ENCODE measurements at places on chromosomes 12 and 14.

GRCh38 chr14:24481622-24482324 is 26.3 kb downstream of the CMA1 start:
- DNase-seq, result no peak

DNA sequence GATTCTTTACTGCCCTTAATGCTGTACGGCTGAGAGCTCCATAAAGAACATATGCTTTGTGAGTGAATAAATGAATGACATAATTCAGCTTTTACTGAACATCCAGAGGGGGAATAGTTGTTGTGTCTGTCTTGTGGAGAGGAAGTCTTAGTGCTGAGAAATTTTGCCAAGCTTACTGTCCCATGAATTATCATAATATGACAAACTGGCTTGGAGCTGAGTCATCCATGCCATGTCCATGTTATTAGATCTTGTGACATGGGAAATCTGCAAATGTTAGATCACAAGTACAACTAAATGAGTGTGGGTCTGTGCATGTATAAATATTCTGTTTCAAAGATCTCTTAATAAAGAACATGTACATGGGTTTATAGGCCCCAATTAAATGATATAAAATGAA is 350.4 kb downstream of the BMP4 start:
- DNase-seq, result no peak

DNA sequence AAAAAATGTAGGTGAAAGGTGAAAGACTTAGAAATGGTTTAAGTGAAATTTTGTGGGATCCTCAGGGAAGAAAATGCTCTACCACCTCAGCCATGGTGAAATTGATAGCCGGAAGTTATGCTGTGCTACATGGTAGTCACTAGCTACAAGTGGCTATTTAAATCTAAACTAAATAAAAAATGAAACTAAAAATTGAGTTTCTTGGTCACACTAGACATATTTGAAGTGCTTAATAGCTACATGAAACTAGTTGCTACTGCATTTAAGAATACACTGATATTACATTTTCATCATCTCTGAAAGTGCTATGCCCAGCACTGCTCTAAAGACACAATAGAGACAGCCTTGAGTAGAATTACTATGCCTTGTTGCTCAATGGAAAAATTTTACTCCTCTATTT is 10.3 kb upstream of the SLCO1B3 start:
- no peak for DNase-seq

DNA sequence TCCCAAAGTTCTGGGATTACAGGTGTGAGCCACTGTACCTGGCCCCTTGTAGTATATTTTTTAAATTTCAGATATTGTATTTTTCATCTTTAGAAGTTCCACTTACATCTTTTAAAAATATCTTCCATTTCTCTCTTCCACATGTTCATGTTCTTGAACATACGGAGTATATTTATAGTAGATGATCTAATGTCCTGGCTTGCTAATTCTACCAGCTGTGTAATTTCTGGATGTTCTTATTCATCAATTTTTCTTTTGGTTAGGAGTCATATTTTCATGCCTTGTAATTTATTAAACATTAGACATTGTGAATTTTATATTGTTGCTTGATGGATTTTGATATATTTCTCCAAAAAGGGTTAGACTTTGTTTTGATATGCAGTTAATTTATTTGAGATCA is 30.8 kb downstream of the NTN4 start:
- DNase-seq, result no peak

DNA sequence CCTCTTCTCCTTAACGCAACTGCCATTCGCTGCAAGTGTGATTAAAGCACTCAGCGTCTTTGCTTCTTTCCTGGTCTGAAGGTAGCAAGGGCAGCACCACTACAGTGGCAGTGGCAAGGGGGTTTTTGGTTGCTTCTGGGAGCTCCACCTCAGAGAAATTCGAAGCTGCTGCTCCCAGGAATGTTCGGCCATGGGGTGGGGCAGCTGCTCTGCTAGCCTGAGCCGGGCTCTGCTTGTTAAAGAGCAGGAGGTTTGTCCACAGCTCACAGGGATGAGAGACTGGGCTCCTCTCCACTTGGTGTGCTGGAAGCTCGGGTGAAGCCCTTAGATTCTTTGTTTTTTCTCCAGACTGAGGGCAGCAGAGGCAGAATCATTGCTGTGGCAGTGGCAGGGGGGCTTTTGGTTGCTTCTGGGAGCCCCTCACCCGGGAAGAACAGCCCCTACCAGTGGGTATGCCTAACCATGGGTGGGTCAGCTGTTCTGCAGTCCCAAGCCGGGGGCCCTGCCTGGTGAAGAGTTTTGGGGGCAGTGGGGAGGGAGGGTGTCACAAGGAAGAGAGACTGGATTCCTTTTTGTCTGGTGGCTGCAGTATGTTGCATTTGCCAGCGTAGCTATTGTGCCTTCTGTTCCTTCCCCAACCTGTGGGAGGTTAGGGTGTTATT is 340.2 kb downstream of the AEBP2 start:
- DNase-seq, result peak; percentile 48

- no peak for DNase-seq
These were observed 75.2 kb upstream of the RASSF8 start for GRCh38 chr12:25883026-25883916.

GRCh38 chr12:43237238-43237879 is 314.6 kb downstream of the ADAMTS20 start:
- no peak for DNase-seq

DNA sequence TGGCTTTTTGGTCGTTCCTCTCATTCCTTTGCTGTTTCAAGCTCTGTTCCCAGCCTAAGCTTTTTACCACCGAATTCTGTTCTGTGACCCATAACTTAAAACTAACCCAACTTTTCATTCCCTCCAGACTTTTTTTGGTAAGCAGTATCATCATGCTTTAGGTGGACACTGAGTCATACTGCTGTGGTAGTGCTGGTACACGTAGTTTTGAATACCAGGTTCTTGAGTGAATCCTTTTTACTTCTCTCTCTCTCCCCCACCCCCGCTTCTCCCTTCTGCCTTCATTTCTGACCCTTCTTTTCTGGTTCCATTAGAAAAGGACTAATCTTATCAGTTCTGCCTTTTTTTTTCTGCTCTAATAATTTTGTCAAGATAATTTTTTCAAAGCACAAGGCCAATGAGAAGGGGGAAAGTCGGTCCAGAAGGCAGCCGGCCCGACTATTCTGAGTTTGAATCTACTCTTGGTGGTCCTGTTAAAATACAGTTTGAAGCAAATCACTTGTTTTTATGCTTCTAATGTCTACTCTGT is 2.3 kb upstream of the MDM2 start:
- DNase-seq, result no peak

- peak; percentile 95 for DNase-seq
These were observed 25.1 kb upstream of the ATP2B1 start for GRCh38 chr12:89733579-89734201.

- peak; percentile 26 for DNase-seq
These were observed 1482.5 kb upstream of the TMEM132C start for GRCh38 chr12:126784328-126784921.

GRCh38 chr12:47938093-47938492 is 25.3 kb upstream of the TMEM106C start:
- DNase-seq, result peak; percentile 24

DNA sequence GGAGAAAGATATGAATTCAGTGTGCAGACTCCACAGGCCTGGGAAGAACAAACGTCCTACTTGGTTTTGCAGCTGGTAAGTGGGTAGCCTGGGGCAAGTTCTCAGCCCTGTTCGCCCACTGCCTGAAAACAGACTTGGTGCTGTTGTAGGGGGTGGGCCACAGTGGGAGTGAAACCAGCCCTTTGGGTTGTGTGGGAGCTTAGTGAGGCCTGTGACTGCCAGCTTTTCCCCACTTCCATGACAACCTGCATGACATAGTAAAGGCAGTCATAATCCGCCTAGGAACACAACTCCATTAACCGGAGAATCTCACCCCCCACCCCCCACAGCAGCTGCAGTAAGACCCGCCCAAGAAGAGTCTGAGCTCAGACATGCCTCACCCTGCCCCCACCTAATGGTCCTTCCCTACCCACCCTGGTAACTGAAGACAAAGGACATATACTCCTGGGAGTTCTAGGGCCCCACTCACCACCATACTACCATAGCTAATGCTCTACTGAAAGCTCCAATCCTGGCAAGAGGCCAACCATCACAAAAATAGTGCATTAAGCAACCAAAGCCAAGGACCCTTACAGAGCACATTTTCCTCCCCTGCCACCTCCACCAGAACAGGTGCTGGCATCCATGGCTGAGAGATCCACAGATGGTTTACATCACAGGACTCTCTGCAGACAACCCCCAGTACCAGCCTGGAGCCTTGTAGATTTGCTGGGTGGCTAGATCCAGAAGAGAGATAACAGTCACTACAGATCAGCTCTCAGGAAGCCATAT is 39.8 kb upstream of the LMNTD1 start:
- DNase-seq, result no peak

DNA sequence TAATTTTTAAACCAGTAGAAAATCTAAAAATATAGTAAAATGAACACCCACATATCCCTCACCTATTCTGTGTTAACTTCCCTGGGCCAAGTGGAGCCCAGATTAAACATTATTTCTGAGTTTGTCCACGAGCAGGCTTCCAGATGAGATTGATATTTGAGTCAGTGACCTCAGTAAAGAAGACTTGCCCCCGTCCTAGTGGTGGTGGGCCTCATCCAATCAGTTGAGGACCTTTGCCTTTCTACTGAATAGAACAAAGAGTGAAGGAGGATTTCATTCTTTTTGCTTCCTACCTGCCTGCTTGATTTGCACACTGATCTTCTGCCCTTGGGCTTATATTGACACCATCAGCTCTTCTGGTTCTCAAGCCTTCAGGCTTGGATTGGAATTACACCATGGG is 174.7 kb upstream of the PLEKHG7 start:
- no peak for DNase-seq
